NCI-H2081 (cell line): ENCODE measurements at places on chromosomes 11 and 22.
A peak's percentile ranks its signal among the peaks of the same experiment; 100 is the strongest.

- DNase-seq = no peak
These were observed 9.5 kb upstream of the FTH1 start for GRCh38 chr11:61976813-61977475.

GRCh38 chr11:47442514-47442913, 6.4 kb downstream of the RAPSN start:
- no peak for DNase-seq

DNA sequence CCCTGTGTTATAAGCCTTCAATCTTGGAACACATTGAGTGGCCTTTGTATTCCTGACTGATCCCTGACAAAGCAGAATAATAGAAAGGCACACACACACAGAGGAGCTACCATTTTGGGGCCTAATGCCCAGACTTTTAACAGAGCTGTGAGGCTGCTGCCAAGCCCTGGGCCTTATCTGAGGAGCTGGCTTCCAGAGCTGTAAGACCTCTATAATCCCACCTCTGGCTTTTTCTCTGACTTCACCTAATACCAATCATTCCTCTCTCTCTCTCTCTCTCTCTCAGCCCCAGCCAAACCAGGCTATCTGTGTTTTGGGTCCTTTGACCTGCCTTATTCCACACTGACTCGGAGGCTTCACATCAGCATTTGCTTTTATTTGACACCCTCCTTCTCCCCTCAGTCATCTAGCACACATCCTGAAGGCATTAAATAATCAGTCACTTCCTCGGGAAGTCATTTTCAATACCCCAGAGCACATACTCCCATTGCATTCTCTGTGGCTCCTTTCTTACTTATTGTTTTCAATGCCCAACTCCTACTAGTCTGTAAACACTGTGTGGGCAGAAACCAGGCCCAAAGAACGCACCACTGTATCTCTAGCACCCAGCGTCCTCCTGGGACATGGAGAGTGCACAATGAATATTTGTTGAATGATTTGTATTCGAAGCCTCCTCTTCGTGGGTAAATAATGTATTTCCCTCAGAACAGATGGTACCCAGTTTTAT, 21.2 kb upstream of the TRIM44 start:
- DNase-seq = peak; percentile 14

DNA sequence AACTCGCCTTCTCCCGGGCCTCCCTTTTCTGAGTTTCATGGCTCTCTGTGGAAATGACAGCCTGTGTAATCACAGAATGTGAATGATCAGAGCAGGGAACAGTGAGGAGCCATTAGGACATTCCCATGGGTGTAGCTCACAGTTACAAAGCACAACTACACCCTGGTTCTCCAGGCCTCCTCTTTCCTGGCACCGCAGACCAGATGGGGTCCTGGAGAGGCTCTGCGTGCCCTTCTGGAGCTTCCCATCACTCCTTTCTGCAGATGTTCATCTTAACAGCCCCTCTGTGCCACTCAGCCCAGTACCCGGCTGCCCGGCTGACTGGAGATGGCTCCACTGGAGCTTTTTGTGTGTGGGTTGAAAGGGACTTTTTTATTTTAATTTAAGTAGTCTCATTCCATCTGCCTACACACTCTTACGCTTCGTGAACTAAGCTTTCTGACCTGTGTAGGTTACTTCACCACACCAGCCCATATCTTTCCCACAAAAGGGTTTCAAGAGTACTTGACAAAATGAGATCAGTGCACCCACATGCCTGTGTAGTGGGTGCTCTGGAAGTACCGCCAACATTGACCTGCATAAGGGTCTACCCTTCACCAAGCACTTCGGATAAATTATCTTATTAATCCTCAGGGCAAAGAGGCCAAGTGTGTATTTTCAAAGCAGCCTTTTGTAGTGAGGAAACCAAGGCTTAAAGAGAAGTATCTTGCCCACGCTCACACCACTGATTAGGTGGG, 29.8 kb downstream of the SREBF2 start:
- no peak for DNase-seq

- no peak for DNase-seq
These were observed 13.9 kb upstream of the SHANK2 start for GRCh38 chr11:71266114-71266833.

GRCh38 chr11:16797776-16798175, 59.3 kb downstream of the C11orf58 start:
- no peak for DNase-seq

- no peak for DNase-seq
These were observed 32.6 kb downstream of the YPEL1 start for GRCh38 chr22:21702700-21703683.

GRCh38 chr11:128497061-128497775, 90.1 kb downstream of the ETS1 start:
- DNase-seq = peak; percentile 37

GRCh38 chr11:126112547-126112946, 49.9 kb upstream of the CDON start:
- DNase-seq = peak; percentile 26

- no peak for DNase-seq
These were observed 68.2 kb upstream of the NECTIN1 start for GRCh38 chr11:119797123-119797611.

- peak; percentile 74 for DNase-seq
These were observed 706 bp downstream of the DCPS start for GRCh38 chr11:126304457-126305075.

DNA sequence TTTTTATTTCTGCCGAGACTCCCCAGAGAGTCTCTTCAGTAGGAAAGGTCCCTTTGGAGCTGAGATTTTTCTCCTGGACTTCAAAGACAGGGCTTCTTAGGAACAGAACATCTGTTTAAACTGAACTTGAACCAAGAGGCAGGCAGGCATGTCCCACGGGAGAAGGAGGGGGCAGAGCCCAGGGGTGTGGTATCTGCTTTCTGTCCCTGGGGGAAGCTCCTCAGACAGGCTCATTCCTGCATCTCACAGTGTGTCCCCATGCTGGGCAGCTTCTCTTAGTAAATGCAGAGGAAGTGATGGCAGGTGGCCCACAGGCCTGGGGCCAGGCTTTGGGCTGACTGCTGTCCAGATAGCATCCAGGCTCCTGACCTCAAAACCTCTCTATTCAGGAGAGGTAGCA, 47.3 kb downstream of the TSPAN18 start:
- DNase-seq = no peak

GRCh38 chr22:20021196-20022181, 579 bp downstream of the TANGO2 start:
- no peak for DNase-seq

GRCh38 chr11:79160791-79161403, 279.9 kb downstream of the TENM4 start:
- no peak for DNase-seq

DNA sequence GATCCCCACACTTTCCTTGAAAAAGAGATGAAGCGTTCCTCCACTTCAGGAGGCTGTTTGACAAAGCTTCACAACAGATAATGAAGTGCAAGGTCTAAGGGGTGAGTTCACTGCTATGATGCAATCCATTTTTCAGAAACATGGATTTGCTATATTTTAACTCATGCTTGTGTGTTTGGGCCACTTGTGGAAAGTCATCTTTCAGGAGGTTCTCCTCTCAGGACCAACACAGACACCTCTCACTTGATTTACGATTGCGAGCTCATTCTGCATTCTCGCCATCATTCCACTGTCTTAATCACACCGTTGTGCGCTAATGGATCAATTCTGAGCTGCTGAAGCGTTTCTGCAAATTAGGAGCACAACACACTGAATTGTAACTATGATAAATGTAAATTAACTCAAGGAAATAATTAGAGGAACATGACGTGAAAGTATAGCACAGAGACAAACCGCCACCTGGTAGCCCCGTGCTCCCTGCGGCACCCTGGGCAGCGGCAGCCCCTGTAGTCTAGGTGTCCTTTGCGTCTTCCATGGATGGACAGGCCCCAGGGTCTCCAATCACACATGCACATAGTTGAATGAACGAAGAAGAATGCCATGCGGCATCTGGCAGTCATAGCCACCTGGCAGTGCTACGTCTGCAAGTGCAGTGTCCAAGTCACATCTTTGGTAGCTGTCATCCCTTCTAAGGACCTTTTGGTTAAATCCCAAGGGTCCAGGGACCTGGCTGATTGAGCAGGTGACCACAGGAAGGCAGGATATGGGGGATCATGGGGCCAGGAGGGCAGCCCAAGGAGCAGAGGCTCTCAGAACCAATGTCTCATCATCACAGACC, 28.1 kb upstream of the RTL6 start:
- DNase-seq = no peak

DNA sequence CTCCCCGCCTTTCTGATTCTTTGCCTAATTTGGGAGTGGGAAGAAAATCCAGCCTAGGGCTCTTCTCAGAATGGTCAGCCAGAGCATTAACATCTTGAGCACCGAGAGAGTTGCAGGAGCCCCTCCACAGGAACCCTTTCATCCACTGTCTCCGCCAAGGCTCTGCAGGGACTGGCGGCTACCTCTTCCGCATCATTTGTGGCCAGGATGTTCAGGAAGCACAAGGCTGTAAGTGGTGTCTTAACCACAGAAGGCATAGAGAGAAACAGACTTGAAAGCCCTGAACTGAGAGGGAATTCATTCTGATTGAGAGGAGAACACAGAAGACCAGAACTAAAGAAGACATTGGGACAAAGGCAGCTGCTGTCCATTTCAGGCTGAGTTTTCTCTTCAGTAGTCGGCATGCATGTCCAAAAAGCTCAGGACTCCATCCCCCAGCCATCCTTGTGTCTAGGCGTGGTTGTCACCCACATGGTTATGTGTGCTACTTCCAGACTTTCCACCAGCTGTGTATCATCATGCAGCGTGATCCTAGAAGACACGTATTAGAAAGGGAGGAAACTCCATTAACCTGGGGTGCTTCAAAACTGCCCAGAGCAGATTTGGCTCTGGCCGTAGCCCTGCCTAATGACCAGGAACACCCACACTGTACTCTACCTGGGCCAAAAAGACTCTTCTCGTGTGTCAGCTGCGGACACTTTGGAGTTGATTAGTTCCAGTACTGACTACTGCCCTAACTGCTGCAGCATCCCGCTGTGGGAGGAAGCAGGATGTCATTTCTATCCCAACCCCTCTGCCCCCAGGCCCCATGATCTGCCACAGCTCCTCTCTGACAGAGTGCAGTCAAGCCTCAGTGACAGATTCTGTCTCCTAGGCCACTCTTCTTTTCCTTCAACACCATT, 725.1 kb downstream of the NTM start:
- DNase-seq = no peak

GRCh38 chr11:70811483-70811882, 413.2 kb downstream of the CTTN start:
- DNase-seq = no peak

GRCh38 chr11:3169255-3170043, 4.3 kb upstream of the OSBPL5 start:
- DNase-seq = no peak

- DNase-seq = no peak
These were observed 277.8 kb upstream of the B3GAT1 start for GRCh38 chr11:134689886-134690285.

GRCh38 chr22:32823024-32823730, 21.7 kb downstream of the TIMP3 start:
- DNase-seq = no peak

GRCh38 chr11:89490981-89491690, at the start of gene NOX4:
Gene NOX4, minus strand, starts transcription at chr11:89491375. Its CDS starts 129 bp downstream, at chr11:89491246.
- DNase-seq = no peak

DNA sequence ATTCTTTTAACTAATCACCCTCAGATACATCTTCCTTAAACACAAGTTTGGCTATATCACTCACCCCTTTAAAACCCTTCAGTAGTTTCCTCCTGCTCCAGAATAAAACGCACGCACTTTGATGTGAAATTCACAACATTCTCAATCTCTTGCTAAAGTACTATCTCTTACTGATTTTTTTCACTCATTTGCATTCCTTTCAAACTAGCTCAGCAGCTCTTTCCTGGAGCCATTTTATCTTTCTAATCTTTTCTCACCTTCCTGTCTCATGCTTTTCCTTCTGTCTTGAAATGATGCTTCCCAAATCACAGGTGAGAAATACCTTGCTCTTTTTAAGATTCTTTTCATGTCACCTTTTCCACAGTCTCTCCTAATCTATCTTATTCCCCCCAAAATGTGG, 1074.4 kb downstream of the DLG2 start:
- DNase-seq = no peak
